Stimulated activated effector memory CD8-positive, alpha-beta T cell treated with anti-CD3 and anti-CD28 coated beads, Interleukin-12 subunit alpha, Interleukin-12 subunit beta, amount 100 ng/mL, for 72 hours (primary cell): ENCODE measurements at places on chromosomes 12 and 14.

DNA sequence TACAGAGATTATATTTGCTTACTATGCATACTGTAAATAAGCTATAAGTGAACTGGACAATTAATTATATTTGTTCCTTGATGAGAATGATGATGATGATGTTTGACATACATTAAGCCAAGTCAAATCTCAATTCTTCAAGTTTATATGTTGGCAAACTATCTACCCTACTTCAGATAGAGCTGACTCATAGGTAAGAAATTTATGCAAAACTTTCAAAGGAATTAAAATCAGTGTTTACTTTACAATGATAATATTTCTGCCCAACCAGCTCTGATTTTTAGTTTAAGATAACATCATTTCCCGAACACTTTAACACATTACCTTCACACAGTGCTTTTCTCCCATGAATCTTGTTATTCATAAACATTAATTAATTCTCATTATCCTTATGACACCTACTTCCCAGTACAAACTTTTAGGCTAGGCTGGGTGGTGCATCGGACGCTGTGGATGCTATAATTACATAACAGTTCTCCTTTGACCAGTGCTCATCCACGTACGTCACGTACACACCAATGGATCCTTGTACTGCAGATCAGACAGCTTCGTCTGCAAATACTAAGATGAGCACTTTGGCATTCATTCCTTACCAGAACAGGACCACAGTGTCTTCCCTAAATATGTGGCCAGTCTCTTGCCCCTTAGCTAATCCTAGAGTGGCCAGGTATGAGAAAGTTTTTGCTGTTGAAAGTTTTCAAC, 18.3 kb downstream of the BMP4 start:
- DNase-seq, result no peak

GRCh38 chr12:130715150-130715997, 725 bp downstream of the RIMBP2 start:
- DNase-seq, result no peak

DNA sequence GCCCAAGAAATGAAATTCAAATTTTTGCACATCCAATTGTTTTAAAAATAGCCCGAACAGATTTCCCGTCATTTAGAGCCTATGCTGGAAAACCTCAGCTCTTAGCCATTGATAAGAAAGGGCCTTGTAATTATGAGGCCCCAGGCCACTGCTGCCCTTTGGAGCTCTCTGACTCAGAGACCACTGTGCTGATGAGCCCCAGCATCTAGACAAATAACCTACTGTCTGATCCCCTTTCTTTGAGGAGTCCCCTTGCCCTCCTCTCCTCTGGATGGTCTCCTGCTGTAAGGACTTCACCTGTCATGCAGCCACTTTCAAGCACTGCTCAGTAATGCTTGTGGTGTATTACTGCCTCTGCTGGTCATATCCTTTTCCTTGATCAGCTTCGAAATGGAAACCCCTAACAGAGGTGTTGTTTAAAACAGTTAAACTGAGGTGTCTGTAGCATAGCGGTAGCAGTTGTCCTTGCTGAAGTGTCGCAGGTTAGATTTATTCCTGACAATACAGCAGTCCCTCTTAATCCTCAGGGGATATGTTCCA, 159.9 kb upstream of the SRRM4 start:
- no peak for DNase-seq

GRCh38 chr14:71208702-71209357, 301.6 kb downstream of the PCNX1 start:
- DNase-seq, result no peak

DNA sequence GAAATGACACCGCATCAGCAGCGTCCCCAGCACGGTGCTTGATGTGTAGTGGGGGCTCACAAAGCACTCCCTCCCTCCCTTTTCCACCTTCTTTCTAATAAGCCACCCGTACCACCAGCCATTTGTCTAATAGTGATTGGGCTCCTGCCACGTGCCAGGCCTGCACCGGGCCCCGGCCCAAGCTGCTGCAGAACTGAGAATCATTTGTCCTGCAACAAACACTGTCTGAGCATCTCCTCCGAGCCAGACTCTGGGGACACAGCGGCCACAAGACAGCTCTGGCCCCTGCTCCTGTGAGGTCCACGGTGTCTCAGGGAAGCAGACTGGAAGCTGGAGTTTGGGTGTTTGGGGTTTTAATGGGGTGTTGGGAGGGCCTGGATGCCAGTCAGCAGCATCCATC, 43.9 kb downstream of the MVK start:
- DNase-seq, result no peak

- no peak for DNase-seq
Observed at GRCh38 chr14:50060871-50061663, 55.3 kb downstream of the VCPKMT start.
